ENCODE measurements at places on chromosomes 1 and 21.

DNA sequence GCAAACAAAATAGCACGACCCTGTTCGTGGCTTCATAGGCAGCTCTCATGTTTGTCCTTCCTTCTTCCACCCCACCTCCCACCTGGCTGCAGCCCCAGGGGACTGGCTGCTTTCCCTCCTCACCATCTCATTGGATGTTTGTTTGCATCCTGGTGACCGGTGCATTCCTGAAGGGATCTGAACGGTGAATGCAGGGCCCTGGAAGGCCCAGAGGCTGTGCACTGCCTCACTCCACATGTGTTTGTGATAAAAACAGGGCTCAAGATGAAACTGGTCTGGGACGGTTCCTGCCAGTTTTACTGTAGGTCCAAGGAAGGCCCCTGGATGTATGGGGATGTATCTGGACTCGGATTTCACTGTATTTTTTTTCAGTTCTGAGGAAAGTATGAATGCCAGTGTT lies 42.8 kb downstream of the CNN3 start:
- peak; percentile 93 for DNase-seq

GRCh38 chr1:230867903-230868735 lies at the start of gene C1orf198:
C1orf198 (minus strand) TSS chr1:230868521; CDS start chr1:230868512, 9 bp downstream.
- no peak for DNase-seq

GRCh38 chr1:51969038-51969705 lies 21.3 kb downstream of the RAB3B start:
- DNase-seq: no peak

DNA sequence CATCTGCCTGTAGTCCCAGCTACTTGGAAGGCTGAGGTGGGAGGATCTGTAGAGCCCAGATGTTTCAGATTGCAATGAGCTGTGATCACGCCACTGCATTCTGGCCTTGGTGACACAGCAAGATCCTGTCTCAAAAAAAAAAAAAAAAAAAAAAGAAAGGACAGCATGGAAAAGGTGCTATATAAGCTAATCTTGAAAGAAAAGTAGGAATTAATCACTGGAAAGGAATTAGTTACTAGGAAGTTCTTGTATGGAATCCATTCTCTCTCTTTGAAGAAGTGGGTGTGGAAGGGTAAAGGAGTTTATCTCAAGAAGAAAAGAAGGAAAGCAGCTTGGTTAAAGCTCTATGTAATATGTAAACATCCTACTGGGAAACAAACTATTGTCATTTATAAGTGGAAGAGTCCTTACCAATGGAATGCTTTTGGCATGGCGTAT lies 339.2 kb downstream of the DPYD start:
- DNase-seq: no peak

DNA sequence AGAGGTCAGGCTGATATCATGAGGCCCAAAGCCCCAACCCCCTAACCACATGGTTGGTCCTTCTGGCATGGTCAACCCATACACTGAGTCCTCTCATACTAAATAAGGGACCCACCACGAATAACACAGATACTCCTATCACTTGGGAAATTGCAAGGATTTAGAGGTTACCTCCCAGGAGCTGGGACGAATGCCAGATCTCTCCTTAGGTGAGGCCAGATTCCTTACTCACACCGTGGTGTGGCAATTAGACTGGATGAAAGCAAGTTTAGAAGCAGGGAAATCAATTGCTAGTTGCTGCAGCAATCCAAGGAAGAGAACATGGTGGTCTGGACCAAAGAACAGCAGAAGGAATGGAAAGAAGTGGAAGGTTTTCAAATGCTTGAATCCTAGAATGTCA lies 60.1 kb downstream of the IER5 start:
- DNase-seq: no peak

DNA sequence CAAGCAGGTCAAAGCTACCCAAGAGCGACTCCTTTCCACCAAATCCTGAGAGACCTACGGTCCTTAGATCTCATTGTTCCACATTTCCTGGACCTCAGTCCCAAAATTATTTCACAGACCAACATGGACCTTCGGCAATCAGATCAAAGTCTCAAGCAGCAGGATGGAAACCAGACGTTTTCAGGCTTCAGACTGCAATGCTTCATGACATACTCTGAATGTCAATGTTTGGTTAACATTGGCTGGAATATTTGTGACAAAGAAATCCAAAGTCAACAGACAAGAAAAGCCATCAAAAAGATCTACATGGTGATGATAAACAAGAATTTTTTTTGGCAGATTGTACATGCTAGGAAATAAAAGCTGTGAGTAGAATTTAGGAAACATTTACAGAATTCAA lies 1057.3 kb downstream of the ADGRL2 start:
- no peak for DNase-seq

DNA sequence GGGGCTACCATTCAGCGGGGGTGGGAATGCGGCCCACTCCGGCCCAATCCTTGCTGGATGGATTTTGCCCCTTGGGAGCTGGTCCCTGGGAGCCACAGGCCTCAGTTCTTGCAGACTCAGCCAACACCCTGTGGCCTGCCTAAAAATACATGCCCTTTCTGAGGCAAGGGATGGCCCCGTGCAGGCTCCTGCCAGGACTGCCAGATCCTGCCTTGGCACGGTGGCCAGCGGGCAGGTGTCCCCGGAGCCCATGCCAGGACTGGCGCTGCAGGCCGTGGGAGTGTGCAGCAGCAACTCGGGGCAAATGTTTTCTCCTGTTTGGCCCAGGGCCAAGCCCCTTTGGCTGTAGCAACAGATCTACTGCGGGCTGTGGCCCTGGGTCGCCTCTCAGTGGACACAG lies 1.6 kb upstream of the PANK4 start:
- DNase-seq: no peak

DNA sequence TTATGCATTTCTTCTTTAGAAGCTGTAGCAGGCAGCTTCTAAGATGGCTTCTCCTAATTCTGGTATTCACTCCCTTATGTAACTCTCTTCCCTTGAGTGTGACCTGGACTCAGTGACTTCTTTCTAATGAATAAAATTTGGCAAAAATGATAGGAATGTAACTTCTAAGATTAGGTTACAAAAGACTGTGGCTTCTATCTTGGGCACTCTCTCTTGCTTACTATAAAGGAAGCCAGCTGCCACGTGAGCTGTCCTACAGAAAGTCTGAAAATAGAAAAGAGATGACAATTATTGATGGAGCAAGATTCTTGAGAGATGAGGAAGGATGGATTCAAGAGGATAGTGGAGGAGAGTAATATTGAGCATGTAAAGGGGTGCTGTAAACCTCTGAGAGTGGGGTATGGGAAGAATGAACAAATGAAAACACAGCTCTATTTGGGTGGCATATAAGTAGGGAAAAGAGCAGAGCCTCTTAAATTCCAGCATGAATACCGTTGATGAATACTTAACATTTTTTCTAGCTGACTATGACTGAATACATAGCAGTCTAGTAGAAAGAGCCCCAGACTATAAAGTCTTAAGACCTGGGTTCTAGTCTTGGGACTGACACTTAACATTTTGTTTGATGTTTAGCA lies 5.5 kb downstream of the TSEN15 start:
- no peak for DNase-seq

DNA sequence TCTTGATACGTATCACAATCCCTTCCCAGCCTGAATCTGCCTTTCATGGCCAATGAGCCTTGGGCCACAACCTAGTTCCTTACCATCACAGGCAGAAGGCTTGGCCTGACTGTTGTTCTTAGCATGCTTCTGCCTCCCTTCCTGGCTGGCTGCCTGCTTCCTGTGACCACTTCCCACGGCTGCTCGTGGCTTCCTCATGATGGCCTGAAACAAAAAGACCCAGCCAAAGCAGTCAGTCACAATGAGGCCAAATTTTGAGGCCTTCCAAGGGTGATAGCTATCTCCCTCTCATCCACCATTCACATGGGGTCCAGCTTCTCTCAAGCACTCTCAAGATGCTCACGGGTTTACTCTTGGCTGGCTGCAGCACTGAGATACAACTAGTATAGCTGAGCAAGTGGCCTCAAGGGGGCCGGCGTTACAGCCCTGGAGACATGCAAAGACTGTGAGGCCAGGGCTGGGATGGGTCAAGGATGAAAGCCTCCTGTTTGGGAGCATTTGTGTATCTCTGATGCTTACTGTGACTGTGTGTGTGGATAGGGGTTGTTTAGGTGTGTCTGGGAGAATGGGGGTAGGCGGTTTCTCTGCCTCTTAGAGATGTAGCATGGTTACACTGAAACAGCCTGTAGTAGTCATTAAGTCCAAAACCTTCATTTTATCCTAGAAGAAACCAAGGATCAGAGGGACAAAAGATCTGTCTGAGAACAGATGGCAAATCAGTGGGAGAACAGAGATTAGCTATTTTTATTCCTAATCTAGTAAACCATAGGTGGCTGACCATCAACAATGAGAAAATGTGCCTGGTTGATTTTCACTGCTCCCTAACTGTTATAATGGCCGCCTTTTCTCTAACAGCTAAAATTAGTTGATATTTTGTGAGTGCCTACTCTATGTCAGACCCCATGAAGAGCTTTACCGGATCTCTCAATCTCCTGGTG lies 5.4 kb upstream of the TOE1 start:
- no peak for DNase-seq

GRCh38 chr1:167068761-167069160 lies 21.4 kb downstream of the GPA33 start:
- DNase-seq: no peak

GRCh38 chr1:228646717-228647522 lies 88.4 kb upstream of the RHOU start:
- peak; percentile 17 for DNase-seq

GRCh38 chr1:202063093-202063492 lies 52.7 kb downstream of the ELF3 start:
- DNase-seq: no peak

DNA sequence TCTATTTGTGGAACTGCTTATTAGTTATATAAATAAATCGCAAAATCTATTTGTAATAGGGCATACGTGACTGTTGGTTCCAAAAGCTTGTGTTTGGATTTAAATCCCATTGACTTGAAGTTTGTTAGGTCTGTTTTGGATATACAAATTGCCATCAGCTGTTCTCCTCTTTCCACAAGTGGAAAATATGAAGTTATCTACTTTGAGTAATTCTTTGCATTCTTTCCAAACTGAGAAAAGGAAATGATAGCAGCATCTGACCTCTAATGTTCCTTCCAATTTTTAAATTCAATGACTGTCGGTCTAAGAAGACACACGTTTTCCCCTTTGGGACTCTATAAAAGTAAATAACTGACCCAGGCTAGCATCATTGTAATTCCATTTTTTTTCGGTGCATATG lies 165.7 kb upstream of the SGIP1 start:
- no peak for DNase-seq

DNA sequence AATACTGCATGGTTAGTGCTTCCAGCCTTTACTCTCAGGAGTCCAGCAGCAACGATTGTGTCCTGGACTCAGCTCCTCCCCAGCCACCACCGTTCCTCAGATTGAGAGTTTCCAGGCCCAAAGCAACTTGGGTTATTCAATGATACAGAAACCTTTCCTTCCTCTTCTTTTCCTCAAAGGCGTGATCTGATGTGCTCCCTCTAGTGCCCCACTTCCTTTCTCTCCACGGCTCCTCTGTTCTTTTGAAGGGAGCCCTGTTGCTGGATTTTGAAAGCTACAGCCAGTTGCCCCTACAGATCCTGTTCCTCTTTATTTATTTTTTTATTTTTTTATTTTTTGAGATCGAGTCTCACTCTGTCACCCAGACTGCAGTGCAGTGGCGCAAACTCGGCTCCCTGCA lies 14.1 kb downstream of the CRP start:
- DNase-seq: no peak

DNA sequence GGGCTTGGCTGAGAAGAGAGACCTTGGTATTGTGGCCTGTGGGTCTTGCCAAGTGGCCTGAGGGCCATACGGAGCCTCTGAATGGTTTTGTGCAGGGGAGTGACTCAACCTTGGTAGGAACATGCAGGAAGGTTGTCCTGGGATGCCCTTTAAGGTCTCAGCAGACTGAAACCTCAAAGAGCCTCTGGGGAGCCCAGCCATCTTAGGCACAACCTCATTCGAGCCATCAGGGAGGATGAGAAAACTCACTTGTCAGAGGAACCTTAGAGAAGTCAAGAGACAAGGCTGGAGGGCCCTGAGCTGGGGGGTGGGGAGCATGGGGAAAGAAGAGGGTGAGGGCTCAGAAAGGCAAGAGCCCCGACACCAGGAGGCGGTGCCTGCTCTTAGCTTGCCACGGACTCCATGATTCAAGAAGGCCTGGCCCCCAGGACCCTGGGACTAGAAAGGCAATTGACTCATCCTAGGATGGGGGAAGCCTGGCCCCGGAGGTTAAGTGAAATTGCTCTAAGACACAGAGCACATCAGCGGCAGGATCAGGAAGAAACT lies 13.0 kb downstream of the IFI6 start:
- DNase-seq: no peak

DNA sequence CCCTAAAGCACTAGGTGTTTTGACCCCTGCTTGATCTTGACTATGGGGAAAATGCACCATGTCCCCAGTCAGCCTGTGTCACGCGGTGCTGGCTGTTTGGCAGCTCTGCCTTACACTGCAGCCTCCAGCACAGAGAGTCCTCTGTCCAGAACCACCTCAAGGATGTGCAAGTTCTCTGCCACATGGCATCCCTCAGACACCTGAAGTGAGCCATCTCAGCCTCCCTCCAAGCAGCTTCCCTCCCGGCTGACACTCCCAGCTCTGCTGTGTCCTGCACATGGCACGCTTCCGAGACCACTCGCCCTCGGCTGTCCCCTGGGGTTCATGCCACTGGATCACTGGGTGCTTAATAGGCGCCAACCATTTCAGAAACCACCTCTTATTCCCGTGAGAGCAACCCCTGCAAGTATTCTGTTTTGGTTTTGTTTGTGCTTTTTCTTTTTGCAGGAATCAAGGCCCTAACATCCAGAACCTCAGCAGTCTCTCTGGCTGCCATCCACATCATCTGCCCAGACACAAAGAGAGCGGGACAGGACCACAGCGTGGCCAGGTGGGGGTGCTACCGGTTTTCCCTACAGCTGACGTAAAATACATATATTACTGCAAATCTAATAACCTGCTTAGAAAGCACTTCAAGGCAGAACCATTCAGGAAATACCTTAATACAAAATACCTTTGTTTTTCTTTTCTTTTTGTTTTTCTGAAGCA lies 45.7 kb downstream of the CAPZB start:
- no peak for DNase-seq

DNA sequence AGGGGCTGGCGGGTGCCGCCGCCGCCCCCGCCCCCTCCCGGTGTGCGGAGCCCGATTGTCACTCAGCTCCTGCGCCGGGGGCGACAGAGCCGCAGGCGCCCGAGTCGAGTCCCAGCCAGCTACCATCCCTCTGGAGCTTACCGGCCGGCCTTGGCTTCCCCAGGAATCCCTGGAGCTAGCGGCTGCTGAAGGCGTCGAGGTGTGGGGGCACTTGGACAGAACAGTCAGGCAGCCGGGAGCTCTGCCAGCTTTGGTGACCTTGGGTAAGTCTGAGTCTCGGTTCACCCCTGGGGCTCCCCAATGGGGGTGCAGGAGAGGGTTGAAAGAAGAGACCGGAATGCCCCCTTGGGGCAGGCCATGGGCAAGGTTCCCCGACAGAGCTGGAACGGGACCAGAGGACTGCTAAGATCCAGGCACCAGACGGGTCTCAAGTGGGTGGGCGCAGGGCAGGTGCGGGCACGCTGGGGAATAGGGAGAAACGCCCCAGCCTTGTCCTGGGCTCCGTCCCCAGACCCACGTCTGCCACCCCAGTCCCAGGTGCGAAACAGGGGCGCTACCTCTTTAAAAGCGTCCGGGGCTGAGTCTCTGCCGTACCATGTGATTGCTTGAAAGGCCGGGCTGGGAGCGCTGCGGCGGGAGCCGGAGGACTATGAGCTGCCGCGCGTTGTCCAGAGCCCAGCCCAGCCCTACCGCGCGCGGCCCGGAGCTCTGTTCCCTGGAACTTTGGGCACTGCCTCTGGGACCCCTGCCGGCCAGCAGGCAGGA lies at the start of gene ADORA1:
Gene ADORA1 (plus strand): TSS at position 61 of the 765 bp plus-strand sequence. CDS start 1,116 bp downstream, outside the sequence.
- no peak for DNase-seq

GRCh38 chr1:30273021-30273325 lies 450.4 kb downstream of the MATN1 start:
- DNase-seq: no peak

- DNase-seq: no peak
Observed at GRCh38 chr1:24896596-24897262, 33.3 kb downstream of the RUNX3 start.
